ENCODE measurements at places on chromosomes 1 and 21.
A peak's percentile ranks its signal among the peaks of the same experiment; 100 is the strongest.

DNA sequence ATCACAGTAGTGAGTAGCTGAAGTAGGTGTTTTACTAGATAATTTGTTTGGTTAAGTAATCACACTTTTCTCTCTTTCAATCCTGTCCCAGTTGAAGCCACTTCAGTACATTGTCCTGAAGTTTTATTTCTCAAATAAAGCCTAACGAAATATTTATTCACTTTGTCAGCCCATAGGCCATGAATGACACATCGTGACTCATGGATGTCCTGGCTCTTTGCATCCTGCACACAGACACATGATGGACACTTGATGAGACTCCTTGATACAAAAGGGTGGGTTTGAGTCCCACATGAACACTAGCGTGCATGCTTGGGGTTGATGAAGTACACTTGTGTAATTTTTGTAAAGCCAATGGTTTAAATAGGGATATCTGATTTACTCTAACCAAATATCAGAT is 22.7 kb upstream of the LAMC2 start:
- DNase-seq: no peak

- DNase-seq: no peak
Measured at GRCh38 chr1:230753586-230754251, 6.5 kb downstream of the CAPN9 start.

DNA sequence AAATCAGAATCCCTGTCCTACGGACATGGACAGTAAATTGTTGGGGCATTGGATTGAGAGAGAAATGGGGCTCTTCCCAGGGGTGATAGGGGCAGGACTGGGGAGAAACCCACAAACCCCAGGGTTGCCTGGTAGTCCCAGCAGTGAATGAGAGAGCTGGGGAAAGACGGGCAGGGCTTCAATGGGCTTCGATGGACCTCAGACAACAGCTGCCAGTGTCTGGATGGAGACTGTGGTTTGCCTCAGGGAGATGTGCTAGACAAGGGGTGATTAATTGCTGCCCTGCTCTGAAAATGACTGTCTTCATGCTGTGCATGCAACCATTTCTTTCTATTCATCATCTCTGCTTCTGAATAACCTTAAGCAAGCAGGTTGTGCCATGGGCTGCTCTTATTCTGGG is 7.4 kb downstream of the GPR25 start:
- peak; percentile 18 for DNase-seq

DNA sequence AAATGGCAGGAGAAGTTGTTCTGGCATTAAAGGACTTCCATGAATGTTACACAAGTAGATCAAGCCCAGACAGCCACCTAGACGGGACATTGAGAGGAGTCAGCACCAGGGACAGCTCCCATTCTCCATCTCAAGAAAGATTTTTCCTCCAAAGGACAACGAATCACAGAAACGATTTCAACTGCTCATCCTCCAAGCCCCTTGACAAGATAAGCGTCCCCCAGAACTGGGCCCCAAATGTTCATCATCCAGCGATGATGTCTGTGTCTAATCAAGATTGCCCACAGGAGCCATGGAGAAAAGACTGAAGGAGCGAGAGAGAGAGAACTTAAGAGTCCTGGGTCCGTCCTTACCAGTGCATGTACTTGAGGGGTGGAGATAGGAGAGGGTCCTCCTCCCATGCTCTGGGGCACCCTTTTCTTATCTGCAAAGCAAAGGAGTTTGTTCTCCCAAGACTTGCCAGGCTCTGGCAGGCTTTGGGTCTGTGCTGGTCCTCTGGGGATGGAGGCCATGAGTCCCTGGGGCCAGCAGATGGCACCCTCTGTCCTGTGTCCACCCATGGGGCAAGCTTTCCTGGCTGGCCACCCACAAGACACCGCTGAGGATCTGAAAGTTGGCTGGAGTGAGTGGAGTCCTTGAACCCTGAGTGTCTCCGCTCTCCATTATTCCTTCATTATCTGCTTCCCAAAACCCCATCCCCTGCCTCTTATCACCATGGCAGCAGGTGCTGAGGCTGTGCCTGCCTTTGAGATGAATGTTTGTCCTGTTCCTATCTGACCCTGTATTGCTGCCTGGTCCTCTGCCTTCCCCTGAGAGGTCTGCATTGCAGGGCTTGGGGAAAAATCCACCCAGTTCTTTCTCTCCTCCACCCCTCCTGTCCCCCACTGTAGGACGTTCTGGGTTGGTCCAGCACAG is 164.6 kb downstream of the ACTL8 start:
- no peak for DNase-seq

DNA sequence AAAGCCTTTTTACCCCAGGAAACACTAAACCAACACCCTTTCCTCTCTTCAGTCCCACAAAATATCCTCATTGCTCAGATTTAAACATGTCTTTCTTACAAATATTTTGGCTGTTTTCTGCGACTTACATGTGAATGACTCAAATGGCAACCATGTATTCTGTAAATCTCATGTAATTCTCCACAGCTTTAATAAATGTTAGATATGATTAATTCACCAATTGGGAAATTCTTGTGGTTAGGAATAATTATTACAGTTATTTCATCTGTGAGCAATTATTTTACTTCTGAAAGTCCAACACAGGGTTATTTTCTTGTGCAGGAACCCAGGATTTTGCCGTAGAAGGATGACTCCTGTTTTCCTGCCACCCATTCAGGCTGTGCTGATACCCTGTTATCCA is 431.5 kb downstream of the LMO4 start:
- no peak for DNase-seq

DNA sequence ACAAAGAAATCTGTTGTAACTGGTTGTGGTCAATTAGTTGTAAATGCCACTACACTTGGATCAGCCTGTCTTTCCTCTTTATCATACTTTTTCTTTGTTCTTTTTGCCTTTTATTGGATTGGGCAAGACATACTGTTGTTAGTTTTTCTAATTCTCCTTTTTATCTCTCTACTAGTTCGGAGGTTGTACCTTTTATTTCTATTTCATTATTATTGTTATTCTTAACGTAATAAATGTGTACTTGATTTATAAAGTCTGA is 59.2 kb downstream of the IVNS1ABP start:
- DNase-seq: no peak

GRCh38 chr1:62832276-62832675 is 48.3 kb downstream of the ATG4C start:
- no peak for DNase-seq

DNA sequence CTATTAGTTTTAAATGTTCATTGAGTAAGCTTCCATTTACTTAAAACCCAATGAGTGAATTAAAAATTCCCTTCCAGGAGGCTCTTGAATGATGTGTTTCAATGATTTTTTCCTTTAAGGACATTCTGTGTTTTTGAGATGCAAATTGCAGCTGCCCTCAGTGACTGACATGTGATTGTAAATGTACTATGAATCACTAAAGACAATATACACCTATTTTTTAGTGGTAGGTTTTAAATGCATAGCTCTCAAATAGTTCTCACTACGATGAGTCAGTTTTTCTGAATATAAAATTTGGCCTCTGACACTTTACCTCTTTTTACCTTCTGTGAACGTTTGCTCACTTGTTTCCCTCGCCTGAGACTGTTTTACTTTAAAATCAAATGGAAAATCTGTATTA is 204.7 kb downstream of the BARHL2 start:
- no peak for DNase-seq
